ENCODE measurements at places on chromosomes 3 and 15. TPM values are rescaled to one million over a fixed set of nuclear protein-coding genes. Genes with fewer than 3 reads are reported as not detected.
A peak's percentile ranks its signal among the peaks of the same experiment; 100 is the strongest.

- H3K36me3 ChIP-seq = no peaks in the 10 kb centered on the region
- DNase-seq = no peak
- no peak overlapping the region for H3K27ac ChIP-seq
- peaks cover 7% of the 10 kb centered on the region for H3K4me1 ChIP-seq
- no peaks in the 10 kb centered on the region for H3K27me3 ChIP-seq
- no peak overlapping the region for H3K4me3 ChIP-seq
Observed at GRCh38 chr3:143571548-143571947, 276.7 kb downstream of the SLC9A9 start.

GRCh38 chr15:73906346-73907034 lies 19.8 kb upstream of the LOXL1 start:
- H3K27ac ChIP-seq = no peak overlapping the region
- no peak overlapping the region for H3K4me3 ChIP-seq
- no peaks in the 10 kb centered on the region for H3K27me3 ChIP-seq
- no peak for DNase-seq
- no peaks in the 10 kb centered on the region for H3K36me3 ChIP-seq

- H3K4me1 ChIP-seq = no peaks in the 10 kb centered on the region
- no peaks in the 10 kb centered on the region for H3K27me3 ChIP-seq
- no peak for DNase-seq
- H3K36me3 ChIP-seq = no peaks in the 10 kb centered on the region
Observed at GRCh38 chr3:180093535-180093934, 56.8 kb upstream of the PEX5L start.

CSPG5 gene
- total RNA-seq = 1.7 TPM

GRCh38 chr15:35115155-35115725 lies 30.1 kb upstream of the NANOGP8 start:
- H3K27ac ChIP-seq = no peak overlapping the region
- no peak overlapping the region for H3K4me3 ChIP-seq
- H3K27me3 ChIP-seq = no peaks in the 10 kb centered on the region
- peaks cover 8% of the 10 kb centered on the region for H3K4me1 ChIP-seq
- no peaks in the 10 kb centered on the region for H3K36me3 ChIP-seq
- peak; percentile 24 for DNase-seq

GRCh38 chr3:141412087-141412935 lies 44.0 kb downstream of the ZBTB38 start:
- peaks cover 17% of the 10 kb centered on the region for H3K4me1 ChIP-seq
- no peak overlapping the region for H3K27ac ChIP-seq
- H3K36me3 ChIP-seq = no peaks in the 10 kb centered on the region
- H3K4me3 ChIP-seq = no peak overlapping the region
- peak; percentile 44 for DNase-seq
- H3K27me3 ChIP-seq = no peaks in the 10 kb centered on the region

CDHR4 gene
- 0.12 TPM for total RNA-seq

DNA sequence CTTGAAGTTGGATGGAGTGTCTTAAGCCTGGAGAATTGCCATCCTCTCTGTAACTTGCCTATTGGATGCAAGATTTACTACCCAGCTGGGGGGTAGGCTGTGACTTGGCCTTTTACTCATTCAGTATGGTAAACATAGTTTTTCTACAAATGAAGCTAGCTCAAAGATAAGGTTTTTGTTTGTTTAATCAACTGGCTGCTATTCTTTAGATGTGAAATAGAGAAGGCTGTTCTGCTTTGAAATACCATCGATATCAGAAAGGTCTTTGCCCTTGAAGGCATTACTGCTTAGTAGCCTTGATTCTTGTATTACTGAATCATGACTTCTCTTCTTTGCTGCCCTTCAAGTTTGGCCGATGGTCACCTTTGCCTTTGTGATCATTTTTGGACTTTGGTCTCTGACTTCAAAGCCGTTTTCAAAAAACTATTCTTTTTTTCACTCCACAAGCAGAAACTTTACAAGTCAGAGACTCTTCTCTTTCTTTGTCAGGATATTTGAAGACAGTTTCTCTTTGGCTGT lies 83.1 kb downstream of the GAP43 start:
- H3K36me3 ChIP-seq = no peaks in the 10 kb centered on the region
- no peaks in the 10 kb centered on the region for H3K4me1 ChIP-seq

FANCI gene
- 125 TPM for total RNA-seq

PRRT3 gene
- total RNA-seq = 11.6 TPM

DNA sequence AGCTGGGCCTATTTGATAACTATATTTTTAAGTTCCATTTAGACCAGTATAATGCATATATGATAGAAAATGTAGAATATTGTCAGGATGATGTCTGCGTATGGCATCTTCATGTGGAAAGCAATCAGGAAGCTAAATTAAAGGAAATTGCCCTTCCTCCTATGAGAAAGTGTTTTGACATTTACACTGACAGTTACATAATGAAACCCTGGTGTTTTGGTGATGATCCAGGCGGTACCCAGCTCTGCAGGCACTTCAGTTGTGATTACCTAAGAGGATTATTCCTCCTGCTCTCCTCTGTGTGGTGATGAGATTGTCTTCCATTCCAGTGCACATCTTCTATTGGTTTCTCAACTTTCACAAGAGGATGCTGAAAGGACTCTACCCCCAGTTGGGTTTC lies 126.5 kb upstream of the MITF start:
- H3K27ac ChIP-seq = peak overlapping the region; percentile 75
- peak overlapping the region; percentile 3 for H3K4me3 ChIP-seq
- no peaks in the 10 kb centered on the region for H3K36me3 ChIP-seq
- H3K27me3 ChIP-seq = no peaks in the 10 kb centered on the region

DNA sequence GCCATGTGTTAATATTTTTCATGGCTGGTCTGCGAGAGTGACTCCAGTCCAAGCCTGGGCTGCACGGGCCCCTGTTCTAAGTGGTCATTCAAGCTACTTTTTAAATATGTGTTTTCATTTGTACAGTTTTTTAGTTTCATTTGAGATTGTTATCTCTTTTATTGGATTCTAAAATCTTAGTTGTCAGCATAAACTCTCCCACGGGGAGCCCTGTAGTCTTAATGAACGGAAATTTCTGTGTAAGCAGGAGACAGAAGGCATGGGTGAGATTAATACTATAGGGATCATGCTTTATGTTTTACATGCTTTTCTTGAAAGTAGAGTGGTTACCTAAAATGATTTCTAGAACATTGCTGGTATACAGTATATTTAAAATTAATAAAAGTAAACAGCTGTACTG lies 373.1 kb upstream of the SLCO3A1 start:
- no peak overlapping the region for H3K4me3 ChIP-seq
- peaks cover 11% of the 10 kb centered on the region for H3K4me1 ChIP-seq
- DNase-seq = no peak
- H3K27ac ChIP-seq = no peak overlapping the region

DNA sequence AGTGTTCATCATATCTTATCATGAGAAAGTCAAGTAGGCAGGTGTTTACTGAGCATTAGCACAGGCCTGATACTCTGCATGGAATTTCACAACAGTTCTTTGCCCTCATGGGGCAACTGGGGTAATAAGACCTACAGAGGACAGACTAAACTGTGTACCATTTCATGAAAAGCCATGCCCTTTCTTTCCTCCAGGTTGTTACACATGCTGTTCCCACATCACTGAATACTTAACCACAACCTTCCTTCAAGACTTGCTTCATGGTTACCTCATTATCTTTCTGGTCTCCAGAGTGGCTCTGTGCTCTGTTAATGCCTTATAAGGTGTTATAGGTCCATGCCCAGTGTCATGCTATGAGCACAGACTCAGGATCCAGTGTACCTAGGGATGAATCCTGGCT lies 28.2 kb upstream of the RSL24D1 start:
- no peak for DNase-seq
- no peaks in the 10 kb centered on the region for H3K4me1 ChIP-seq
- H3K27ac ChIP-seq = no peak overlapping the region
- H3K36me3 ChIP-seq = no peaks in the 10 kb centered on the region

DNA sequence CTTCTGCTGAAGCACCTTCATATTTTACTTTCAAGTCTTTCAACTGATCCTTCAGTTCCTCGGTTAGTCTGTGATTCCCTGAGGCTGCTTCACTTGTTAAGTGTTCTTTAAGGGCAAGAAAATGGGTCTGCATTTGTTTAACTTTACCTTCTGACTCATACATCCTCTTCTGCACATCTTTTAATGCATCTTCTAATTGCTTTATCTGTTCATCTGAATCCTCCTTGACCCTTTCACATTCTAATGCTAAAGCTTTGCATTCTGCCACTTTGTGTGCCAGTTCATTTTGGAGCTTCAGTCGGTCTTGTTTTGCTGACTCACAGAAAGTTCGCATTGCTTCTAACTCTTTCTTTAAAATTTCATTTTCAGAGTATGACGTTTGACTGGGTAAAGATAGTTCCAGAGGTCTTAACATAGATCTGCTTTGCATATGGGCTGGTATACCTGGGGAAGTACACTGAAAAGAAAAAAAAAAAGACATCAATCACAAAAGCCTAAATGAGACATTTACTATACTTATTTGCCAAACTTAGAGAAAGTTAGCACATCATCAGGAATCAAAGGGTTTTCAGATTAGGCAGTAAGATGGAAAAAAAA lies 94.3 kb downstream of the UACA start:
- H3K4me3 ChIP-seq = no peak overlapping the region
- no peak overlapping the region for H3K27ac ChIP-seq
- peaks cover 7% of the 10 kb centered on the region for H3K4me1 ChIP-seq
- no peak for DNase-seq
- H3K36me3 ChIP-seq = peaks cover 14% of the 10 kb centered on the region

TMEM89 gene
- not detected for total RNA-seq

LRRC49 gene
- 62.4 TPM for total RNA-seq

FBXO40 gene
- not detected for total RNA-seq

All from neural progenitor cell (in vitro differentiated cells).